Mesenchymal stem cell (in vitro differentiated cells and primary cell): ENCODE measurements at places on chromosomes 1 and 21.
A peak's percentile ranks its signal among the peaks of the same experiment; 100 is the strongest.

DNA sequence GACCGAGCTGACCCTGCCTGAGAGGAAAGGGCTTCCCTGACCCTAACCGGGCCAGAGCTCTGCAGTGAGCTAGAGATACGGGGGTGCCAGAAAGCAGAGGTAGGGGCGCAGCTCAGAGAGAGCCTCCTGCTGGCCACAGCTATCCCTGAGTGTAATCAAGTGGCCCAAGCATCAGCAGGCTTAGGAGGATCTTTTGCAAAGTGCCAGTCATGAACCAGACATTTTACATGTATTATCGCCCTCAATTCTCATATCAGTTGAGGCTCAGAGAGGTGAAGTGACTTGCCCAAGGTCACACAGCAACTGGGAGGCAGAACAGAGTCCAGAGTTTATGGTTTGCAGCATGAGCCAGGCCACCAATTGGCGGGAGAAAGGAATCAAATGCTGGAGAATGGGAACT, 7.0 kb upstream of the ID3 start:
- peaks cover 12% of the 10 kb centered on the region for H3K27me3 ChIP-seq
- H3K4me3 ChIP-seq = no peak overlapping the region
- H3K4me1 ChIP-seq = peaks cover 11% of the 10 kb centered on the region
- H3K27ac ChIP-seq = no peak overlapping the region
- DNase-seq = no peak
- H3K36me3 ChIP-seq = no peaks in the 10 kb centered on the region

DNA sequence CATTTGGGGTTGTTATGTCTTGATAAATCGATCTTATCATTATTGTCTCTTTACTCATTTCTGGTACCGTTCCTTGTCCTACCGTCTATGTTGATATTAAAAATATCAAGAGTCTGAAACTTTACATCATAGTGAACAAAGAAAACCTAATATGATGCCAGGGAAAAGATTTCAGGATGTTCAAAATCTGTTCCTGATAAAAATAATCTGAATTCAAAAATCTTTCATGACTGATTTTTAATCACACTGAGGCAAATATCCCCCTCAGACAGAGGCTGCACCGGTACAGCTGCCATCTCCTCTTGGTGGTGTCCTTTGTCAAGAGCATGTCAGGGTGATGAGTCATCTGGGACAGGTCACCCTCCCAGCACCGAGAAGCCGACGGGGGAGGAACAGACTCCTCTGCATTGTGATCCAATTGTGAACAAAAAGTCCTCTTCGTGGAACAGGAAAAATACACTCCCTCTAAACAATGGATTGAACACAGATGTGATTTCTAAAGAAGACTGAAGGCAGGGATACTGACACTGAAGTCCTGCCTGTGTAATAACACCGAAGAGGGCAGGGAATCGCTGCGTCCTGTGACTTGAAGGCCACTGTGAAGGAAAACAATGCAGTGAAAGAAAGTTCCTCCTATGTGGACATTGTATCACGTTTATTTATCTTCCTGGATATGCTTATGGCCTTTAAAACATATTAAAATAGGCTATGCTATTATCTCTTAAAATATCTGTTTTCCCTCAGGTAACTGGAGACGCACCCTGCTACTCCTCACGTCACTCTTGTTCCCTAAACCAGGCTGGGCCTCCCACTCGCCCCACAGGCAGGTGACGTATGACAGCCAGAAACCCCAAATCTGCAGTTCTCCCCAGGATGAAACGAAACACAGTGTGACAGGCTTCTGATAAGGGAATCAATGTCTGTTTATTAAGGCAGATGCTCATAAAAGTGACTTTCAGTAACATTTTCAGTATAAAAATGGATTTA, 4.3 kb upstream of the SPATC1L start:
- H3K4me3 ChIP-seq = no peak overlapping the region
- peak overlapping the region; percentile 59 for H3K27ac ChIP-seq
- peaks cover 59% of the 10 kb centered on the region for H3K36me3 ChIP-seq
- peaks cover 30% of the 10 kb centered on the region for H3K4me1 ChIP-seq
- H3K27me3 ChIP-seq = no peaks in the 10 kb centered on the region

GRCh38 chr1:241557551-241558193, 25.5 kb downstream of the KMO start:
- H3K27me3 ChIP-seq = no peaks in the 10 kb centered on the region
- peak overlapping the region; percentile 100 for H3K27ac ChIP-seq
- H3K4me1 ChIP-seq = peaks cover 1% of the 10 kb centered on the region
- H3K4me3 ChIP-seq = no peak overlapping the region

- no peaks in the 10 kb centered on the region for H3K27me3 ChIP-seq
- H3K4me1 ChIP-seq = no peaks in the 10 kb centered on the region
- H3K36me3 ChIP-seq = peaks cover 6% of the 10 kb centered on the region
- H3K27ac ChIP-seq = no peak overlapping the region
- no peak overlapping the region for H3K4me3 ChIP-seq
These were observed 35.9 kb downstream of the TSNAX start for GRCh38 chr1:231564373-231564772.

GRCh38 chr1:22089787-22090186, 37.3 kb downstream of the CDC42 start:
- peak overlapping the region; percentile 3 for H3K27ac ChIP-seq
- H3K27me3 ChIP-seq = no peaks in the 10 kb centered on the region
- H3K36me3 ChIP-seq = peaks cover 81% of the 10 kb centered on the region
- H3K4me3 ChIP-seq = no peak overlapping the region
- H3K4me1 ChIP-seq = peaks cover 4% of the 10 kb centered on the region

DNA sequence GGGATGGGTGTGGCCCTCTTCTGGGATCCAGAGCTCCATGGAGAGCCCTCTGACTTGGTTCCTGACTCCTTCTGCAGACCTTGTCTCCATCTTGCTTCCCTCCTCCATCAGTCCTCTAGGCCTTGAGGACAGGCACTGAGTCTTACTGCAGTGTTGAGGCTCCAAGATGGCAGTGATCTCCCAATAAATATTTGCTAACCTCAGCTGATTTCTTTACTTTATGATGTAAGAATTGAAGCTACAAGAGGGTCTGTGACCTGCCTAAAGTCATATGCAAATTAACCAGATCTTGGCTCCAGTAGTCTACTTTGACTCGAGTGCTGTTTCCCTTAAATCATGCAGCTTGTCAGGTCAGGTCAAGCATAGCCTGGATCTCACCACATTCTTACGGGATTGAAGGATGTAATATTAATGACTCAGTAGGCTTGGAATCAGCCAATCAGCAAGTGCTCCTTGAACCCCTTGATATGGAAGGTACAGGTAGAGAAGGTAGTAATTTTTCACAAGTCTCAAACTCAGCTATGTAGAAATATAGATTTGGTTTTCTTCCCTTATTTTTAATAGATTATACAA, 93.0 kb downstream of the CLIC6 start:
- H3K36me3 ChIP-seq = no peaks in the 10 kb centered on the region
- H3K27ac ChIP-seq = no peak overlapping the region
- H3K4me1 ChIP-seq = peaks cover 2% of the 10 kb centered on the region
- no peak overlapping the region for H3K4me3 ChIP-seq
- H3K27me3 ChIP-seq = no peaks in the 10 kb centered on the region

GRCh38 chr21:35172231-35172630, 123.1 kb upstream of the RUNX1 start:
- H3K4me3 ChIP-seq = no peak overlapping the region
- no peak overlapping the region for H3K27ac ChIP-seq
- H3K36me3 ChIP-seq = no peaks in the 10 kb centered on the region
- no peaks in the 10 kb centered on the region for H3K4me1 ChIP-seq
- no peak for DNase-seq

DNA sequence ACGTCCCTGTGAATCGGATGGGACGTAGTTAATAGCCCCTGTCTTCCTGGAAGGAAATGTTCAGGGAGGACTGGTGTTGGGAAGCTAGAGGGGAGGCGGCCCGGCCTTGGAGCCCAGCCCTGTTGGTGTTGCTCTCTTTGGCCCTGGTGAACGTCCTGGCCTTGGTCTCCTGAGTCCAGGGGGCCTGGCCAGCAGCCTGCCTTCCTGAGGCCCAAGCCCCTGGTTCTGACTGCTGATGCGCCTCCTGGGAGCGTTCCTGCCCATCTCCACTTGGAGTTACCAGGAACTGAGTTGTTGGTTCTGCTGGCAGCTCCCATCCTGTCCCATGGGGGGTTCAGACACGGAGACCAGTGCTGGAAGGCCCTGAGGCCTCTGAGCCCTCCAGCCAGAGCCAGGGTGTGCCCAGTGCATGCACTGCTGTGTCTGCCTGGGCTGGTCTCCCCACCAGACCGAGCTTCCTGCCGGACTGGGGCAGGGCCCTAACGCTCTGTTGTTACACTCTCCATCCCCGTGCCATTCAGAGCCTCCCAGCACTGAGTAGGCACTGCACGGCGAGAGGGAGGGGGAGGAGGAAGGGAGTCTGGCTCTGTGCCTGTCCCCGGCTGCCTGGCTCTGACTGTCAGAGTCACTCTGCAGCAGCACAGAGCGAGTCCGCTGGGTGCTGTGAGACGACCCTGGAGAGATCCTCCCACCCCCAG, 382.5 kb upstream of the VAMP3 start:
- peaks cover 26% of the 10 kb centered on the region for H3K4me1 ChIP-seq
- no peak overlapping the region for H3K27ac ChIP-seq
- DNase-seq = no peak
- H3K36me3 ChIP-seq = no peaks in the 10 kb centered on the region
- H3K27me3 ChIP-seq = no peaks in the 10 kb centered on the region
- no peak overlapping the region for H3K4me3 ChIP-seq

DNA sequence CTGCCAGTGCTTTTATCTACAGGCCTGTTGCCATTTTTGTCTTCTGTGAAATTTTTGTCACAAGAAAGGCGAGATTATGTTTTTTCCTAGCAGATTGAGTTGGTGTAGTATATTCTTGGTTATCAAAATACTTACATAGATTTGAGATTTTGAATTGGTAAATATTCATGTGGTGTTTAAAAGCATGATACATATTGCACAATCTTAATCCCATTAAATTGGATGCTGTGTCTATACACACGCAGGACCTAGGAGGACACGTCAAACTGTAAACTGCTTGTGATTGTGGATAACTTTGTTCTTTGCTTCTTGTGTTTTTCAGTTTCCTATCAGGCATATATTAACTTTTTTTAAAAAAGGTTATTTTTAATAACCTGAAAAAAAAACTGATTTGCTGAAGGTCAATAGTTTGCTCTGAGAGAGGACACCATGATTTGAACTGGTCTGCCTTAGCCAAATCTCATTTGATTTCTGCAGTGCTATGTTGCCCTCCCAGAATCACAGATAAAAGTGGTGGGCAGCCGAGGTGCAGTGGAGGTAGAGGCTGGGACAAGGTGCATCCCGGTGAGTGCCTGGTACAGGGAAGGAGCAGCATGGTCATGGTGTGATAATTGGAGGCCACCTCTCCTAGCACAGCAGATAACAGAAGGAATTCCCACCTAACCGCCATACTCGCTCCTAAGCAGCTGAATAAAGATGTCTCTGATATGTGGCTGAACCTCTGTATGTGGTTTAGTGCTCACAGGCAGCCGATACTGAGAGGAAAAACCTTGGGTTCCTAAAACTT, 76.7 kb downstream of the LRRC8D start:
- H3K4me3 ChIP-seq = no peak overlapping the region
- H3K4me1 ChIP-seq = peaks cover 2% of the 10 kb centered on the region
- H3K27ac ChIP-seq = no peak overlapping the region
- H3K36me3 ChIP-seq = no peaks in the 10 kb centered on the region
- no peaks in the 10 kb centered on the region for H3K27me3 ChIP-seq
- DNase-seq = no peak

- peak overlapping the region; percentile 69 for H3K27ac ChIP-seq
- H3K36me3 ChIP-seq = no peaks in the 10 kb centered on the region
- no peaks in the 10 kb centered on the region for H3K4me1 ChIP-seq
- peak; percentile 90 for DNase-seq
- no peaks in the 10 kb centered on the region for H3K27me3 ChIP-seq
These were observed 86.2 kb downstream of the NGF start for GRCh38 chr1:115251856-115252255.

DNA sequence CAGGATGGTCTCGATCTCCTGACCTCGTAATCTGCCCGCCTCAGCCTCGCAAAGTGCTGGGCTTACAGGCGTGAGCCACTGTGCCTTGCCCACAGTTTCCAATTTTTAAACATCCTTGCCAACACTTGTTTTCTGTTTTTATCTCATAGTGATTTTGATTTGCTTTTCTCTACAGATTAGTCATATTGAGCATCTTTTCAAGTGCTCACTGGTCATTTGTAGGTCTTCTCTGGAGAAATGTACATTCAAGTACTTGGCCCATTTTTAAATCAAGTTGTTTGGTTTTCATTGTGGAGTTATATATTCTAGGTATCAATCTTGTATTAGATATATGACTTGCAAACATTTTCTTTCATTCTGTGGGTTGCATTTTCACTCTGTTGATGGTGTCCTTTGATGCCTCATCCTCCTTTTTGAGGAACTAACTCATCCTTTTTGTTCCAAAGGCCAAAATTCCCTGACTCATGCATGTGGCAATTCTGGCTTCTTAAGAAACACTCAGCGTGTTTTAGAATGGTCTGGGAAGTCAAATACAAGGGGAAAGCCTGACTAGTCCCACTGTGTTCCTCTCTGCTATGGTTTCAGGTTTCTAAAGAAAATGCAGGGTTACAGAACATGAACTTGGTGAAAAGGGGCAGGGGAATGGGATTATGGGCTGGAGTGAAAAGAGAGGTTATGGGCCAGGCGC, 37.3 kb downstream of the PTAFR start:
- H3K27me3 ChIP-seq = no peaks in the 10 kb centered on the region
- DNase-seq = peak; percentile 72
- H3K36me3 ChIP-seq = no peaks in the 10 kb centered on the region
- no peak overlapping the region for H3K4me3 ChIP-seq
- H3K27ac ChIP-seq = no peak overlapping the region

GRCh38 chr1:17847111-17847510, 92.0 kb downstream of the ACTL8 start:
- H3K27me3 ChIP-seq = no peaks in the 10 kb centered on the region
- no peak overlapping the region for H3K27ac ChIP-seq
- H3K4me1 ChIP-seq = no peaks in the 10 kb centered on the region
- no peak for DNase-seq
- H3K36me3 ChIP-seq = no peaks in the 10 kb centered on the region
- H3K4me3 ChIP-seq = no peak overlapping the region

DNA sequence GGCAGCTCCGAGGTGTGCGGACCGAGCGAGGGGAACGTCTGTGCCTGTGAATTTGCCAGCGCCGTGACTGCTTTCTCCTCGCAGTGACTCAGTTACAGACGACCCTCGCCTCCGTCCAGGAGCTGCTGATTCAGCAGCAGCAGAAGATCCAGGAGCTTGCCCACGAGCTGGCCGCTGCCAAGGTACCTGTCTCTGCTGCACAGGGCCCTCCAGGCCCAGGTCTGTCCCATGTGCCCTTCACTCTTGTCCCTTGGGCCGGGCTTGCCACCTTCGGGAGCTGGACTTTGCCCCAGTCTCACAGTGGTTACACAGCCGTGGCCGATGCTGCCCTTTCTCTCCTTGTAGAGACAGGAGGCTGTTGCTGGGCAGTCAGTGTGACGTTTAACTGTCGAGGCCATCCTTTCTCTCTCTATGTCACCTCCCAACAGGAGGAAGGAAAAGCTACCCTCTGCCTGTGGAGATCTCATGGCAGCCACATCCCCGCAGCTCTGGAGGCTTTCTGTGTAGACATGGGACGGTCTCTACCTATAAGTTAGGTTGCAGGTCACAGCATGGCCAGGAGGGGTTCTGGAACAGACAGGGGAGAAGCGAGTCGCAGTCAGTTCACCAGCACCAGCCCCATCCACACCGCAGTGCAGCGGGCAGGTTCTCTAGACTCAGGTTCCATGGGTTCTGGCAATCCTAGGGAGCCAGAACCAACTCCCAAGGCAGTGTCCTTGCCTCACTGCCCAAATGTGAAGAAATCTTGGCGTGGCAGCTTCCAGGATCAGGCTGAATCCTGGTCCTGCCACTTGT, 149.7 kb downstream of the PEX14 start:
- H3K4me1 ChIP-seq = no peaks in the 10 kb centered on the region
- no peak overlapping the region for H3K4me3 ChIP-seq
- no peaks in the 10 kb centered on the region for H3K27me3 ChIP-seq
